ENCODE measurements at places on chromosomes 4 and X.

DNA sequence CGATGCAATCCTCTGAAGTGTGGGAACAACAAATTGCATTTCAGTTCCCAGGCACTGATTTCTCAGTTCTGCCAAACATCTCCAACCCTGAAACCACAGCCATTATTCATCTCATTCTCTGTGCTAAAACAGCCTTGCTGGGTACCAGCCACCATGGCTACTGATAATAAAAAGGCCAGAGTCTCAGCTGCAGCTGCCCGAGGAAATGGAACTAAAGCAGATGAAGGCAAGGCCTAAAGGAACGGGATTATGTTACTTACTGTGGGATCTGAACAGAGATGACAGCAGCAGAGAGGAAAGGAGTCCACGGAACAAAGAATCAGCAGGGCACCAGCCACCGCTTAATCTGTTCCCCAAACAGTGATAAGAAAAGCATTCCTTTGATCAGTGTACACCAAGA is 155.7 kb downstream of the PAPSS1 start:
- no peaks in the 10 kb centered on the region for H3K36me3 ChIP-seq
- peak overlapping the region; percentile 67 for H3K27ac ChIP-seq
- peaks cover 12% of the 10 kb centered on the region for H3K4me1 ChIP-seq
- peak; percentile 62 for DNase-seq

GRCh38 chr4:76059750-76060149 is 14.8 kb upstream of the ART3 start:
- H3K4me3 ChIP-seq = no peak overlapping the region
- no peaks in the 10 kb centered on the region for H3K36me3 ChIP-seq

DNA sequence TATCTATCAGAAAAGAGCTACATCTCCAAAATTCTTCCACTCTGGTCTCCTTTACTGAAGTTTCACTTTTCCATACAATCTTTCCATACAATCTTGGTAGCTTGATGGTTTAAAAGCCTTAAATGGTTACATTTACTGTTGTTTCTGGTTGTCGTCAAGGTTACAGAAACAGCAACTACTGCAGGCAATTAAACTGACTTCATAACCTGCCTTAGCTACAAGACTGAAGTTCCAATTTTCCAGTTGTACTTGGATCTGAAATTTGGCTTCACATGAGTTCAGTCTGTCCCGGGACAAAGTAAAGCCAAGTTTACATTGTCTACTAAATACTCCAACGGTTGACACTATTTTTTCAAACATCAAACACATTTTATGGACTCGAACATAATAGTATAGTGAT is 326.4 kb downstream of the ANKRD50 start:
- no peaks in the 10 kb centered on the region for H3K36me3 ChIP-seq
- DNase-seq = no peak
- H3K27me3 ChIP-seq = no peaks in the 10 kb centered on the region

DNA sequence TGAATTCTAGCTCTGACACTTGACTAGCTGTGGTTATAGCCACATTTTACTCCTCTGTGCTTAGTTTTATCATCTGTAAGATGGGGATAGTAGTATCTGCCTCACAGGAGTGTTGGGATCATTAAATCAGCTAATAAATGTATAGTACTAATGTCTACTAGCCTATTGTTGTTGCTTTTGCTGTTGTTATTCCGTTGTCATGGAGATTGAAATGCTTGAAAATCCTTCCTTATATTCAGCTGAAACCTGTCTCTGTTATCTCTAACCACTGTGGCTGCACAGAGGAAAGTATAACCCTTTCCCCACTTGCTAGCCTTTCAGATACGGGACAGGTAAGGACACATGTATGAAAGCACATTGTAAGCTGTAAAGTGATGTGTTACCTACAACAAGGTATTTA is 33.9 kb downstream of the CLCN5 start:
- H3K4me1 ChIP-seq = no peaks in the 10 kb centered on the region
- no peaks in the 10 kb centered on the region for H3K27me3 ChIP-seq
- no peak overlapping the region for H3K27ac ChIP-seq
- no peak for DNase-seq

DNA sequence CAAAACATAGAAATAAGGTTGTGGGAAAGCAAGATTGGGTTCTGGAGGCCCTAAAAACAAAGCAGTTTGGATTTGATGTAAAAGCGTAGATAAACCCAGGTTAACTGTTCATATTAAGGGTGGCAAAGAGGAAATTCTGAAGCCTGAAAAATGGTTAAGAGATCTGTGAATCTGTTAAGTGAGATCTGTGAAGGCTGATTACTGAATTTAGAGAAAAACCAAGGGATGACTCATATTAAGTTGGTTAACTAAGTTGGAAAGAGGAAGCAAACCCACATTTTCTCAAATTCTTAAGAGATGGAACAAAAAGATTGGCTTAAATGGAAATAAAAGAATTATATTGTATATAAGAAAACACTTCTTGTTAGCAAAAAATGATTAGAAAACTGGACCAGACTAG is 22.8 kb downstream of the GPAT3 start:
- H3K27ac ChIP-seq = no peak overlapping the region
- no peak overlapping the region for H3K4me3 ChIP-seq
- DNase-seq = no peak
- H3K4me1 ChIP-seq = no peaks in the 10 kb centered on the region

- DNase-seq = peak; percentile 57
- no peak overlapping the region for H3K27ac ChIP-seq
- H3K36me3 ChIP-seq = no peaks in the 10 kb centered on the region
- H3K27me3 ChIP-seq = no peaks in the 10 kb centered on the region
These were observed 88.2 kb downstream of the SOWAHB start for GRCh38 chr4:76809594-76810305.

DNA sequence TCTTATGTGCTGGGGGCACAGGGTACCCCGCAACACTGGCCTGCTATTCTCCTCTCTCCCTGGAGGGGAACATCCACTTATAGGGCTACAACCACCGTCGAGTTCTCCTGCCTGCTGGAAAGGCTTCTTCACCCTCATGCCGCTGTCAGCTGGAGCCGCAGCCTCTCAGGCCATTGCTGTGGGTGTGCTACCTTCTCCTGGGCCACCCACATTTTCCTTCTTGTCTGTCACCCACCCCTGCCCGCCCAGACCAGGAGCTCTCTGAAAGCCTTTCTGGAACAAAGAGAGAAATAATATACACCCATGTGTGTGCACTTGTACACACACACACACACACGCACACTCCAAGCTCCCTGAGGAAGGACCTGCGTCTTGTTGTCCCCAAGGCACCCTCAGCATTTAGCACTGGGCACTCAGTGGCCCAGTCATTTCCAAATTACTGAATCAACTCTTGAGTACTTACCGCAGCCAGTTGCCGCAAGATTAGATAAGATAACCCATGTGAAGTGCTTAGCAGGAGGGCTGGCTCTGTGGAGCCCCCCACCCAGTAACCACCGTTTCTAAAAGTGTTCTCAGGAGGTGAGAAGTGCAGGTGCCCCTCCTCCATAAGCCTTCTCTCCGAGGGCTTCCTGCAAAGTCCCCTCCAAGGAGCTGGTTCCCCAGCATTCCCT is 50.2 kb downstream of the CPZ start:
- H3K27ac ChIP-seq = no peak overlapping the region
- H3K36me3 ChIP-seq = no peaks in the 10 kb centered on the region
- H3K4me3 ChIP-seq = no peak overlapping the region
- H3K4me1 ChIP-seq = no peaks in the 10 kb centered on the region

DNA sequence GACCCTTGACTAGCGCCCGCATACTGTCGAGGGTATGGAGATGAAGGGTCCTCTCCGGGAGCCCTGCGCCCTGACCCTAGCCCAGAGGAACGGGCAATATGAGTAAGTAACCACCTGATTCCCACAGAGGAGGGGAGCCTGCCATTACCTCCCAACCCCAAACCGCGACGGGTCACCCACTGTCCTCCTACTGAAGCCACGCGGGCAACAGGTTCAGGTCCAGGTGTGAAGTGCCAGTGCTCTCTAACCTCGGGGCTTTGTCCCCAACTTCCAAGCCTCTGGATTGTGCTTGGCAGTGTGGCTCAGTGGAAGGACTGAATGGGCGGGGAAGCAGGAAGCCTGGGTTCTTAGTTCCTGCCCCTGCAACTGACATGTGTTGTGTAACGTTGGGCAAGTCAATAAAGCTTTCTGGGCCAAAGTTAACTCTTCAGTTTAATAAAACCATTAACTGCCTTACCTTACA is 694 bp downstream of the OCRL start:
- no peaks in the 10 kb centered on the region for H3K4me1 ChIP-seq
- H3K27me3 ChIP-seq = no peaks in the 10 kb centered on the region
- no peak overlapping the region for H3K27ac ChIP-seq
- peak overlapping the region; percentile 81 for H3K4me3 ChIP-seq
- peak; percentile 64 for DNase-seq

DNA sequence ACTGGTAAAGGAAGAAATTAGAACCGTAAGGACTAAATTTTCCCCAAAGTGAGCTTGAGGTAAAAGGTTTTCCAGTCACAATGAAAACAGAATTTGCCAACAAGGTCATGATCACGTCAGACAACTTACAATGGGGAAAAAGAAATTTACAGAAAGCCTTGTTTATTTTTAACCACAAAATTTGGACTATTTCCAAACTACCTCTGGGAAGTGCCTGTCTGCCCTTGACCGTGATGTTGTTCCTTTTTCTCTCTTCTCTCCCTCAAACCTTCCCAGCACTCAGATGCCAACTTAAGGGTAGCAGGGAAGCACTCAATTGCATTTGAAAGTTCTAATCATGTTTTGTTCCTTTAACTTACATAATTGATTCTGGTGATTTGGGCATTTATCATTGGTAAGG is 32.5 kb downstream of the MEPE start:
- peak overlapping the region; percentile 61 for H3K4me3 ChIP-seq
- H3K27me3 ChIP-seq = no peaks in the 10 kb centered on the region
- no peak for DNase-seq
- H3K4me1 ChIP-seq = peaks cover 6% of the 10 kb centered on the region
- H3K36me3 ChIP-seq = peaks cover 3% of the 10 kb centered on the region

DNA sequence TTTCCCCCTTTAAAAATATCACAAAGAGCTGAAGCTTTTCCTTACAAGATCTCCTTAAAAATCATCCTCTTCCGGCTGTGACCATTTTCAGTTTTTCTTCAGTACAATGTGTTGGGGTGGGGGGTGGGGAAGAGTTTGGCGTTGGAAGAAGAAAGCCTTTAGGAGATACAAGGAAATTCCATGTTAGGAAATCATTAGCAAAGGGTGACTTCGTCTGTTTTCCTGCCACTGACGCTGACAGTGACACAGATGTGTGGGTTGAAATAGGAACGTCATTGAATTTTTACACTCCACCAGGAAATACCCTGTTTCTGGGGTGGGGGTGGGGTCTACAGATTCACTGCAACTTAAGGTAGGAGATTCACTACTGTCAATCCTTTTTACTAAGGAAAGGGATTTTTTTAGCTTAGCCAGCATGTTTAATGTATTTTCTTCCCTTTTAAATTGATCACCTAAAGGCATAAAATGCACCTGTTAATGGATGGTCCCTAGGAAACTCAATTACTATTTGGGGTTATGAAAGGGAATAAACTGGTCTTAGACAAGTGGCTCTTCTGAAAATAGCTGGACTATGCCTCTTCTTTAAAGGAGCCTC is 3.9 kb downstream of the MAMLD1 start:
- no peaks in the 10 kb centered on the region for H3K36me3 ChIP-seq
- H3K27ac ChIP-seq = no peak overlapping the region
- H3K4me1 ChIP-seq = no peaks in the 10 kb centered on the region
- no peak for DNase-seq
- H3K27me3 ChIP-seq = peaks cover 32% of the 10 kb centered on the region
- peak overlapping the region; percentile 74 for H3K4me3 ChIP-seq

DNA sequence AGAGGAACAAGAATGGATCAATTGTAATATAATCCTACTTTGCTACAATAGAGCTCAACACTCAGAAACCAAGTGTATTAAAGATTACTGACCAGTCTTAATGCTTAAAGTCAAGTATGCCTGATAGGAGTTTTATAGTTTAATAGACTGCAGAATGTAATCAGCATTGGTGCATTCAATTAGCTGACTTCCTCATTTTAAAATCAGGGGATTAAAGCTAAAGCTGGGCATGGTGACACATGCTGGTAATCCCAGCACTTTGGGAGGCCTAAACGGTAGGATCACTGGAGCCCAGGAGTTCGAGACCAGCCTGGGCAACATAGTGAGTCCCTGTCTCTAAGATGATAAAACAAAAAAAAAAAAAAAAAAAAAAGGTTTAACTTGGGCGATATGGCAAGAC is 10.8 kb downstream of the HNRNPDL start:
- H3K4me1 ChIP-seq = no peaks in the 10 kb centered on the region
- DNase-seq = no peak
- H3K27ac ChIP-seq = no peak overlapping the region
- H3K36me3 ChIP-seq = peaks cover 23% of the 10 kb centered on the region

DNA sequence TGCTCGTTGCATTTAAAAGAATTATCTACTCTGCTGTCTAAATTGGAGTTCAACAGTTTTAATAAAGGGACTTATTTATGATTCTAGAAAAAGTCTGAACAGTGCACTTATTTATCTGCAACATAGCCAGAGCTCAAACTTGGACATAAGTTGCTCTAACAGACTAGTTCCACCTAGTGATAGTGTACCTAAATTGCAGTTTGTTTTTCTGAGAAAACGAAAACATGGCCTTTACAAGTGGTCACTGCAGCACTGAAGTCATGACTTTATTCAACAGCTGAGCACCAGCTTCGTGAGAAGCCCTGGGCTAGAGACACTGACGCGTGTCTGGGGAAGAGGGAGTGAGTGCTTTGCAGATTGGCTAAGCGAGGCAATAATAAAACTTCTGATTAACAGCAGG is 77.3 kb upstream of the IGSF1 start:
- no peaks in the 10 kb centered on the region for H3K4me1 ChIP-seq
- no peak overlapping the region for H3K27ac ChIP-seq
- no peaks in the 10 kb centered on the region for H3K27me3 ChIP-seq

DNA sequence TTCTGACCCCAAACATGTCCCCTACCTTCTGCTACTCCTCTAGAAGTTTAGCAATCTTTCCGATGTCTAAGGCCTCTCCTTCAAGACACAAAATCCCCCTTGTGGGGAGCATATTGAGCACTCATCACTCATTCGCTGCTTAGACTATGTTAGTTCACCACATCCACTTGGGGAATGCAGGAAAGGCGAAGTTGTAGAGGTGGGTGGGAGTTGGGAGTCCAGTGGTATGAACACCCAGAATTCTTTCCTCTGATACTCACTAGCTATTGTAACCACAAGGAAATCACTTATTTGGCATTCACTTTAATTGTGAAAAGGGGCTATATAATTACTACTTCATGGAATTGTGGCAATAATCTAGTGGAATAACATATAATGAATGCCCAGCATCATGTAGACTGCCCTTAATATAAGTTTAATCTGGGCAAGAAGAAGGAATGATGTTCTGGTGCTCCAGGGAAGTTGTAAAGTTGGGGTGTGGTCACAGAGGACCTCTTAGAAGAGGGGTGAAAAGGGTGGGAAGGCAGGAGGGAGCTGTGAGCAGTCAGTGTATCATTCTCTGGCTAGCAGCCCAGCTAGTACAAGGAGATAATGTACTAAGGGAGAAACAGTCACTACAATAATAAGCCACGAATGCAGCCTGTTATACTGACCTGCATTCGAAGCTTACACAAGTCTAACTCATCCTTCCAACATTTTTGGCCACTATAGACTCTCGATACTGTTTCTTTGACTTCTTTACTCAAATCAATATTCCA is 468.2 kb upstream of the DIPK2B start:
- no peak overlapping the region for H3K27ac ChIP-seq
- H3K4me1 ChIP-seq = no peaks in the 10 kb centered on the region
- DNase-seq = no peak
- no peaks in the 10 kb centered on the region for H3K27me3 ChIP-seq

GRCh38 chr4:81472281-81473182 is 825 bp upstream of the RASGEF1B start:
- peak overlapping the region; percentile 92 for H3K4me3 ChIP-seq
- H3K27ac ChIP-seq = no peak overlapping the region
- no peaks in the 10 kb centered on the region for H3K36me3 ChIP-seq
- peak; percentile 70 for DNase-seq
